ENCODE measurements at places on chromosomes 6 and 20.

DNA sequence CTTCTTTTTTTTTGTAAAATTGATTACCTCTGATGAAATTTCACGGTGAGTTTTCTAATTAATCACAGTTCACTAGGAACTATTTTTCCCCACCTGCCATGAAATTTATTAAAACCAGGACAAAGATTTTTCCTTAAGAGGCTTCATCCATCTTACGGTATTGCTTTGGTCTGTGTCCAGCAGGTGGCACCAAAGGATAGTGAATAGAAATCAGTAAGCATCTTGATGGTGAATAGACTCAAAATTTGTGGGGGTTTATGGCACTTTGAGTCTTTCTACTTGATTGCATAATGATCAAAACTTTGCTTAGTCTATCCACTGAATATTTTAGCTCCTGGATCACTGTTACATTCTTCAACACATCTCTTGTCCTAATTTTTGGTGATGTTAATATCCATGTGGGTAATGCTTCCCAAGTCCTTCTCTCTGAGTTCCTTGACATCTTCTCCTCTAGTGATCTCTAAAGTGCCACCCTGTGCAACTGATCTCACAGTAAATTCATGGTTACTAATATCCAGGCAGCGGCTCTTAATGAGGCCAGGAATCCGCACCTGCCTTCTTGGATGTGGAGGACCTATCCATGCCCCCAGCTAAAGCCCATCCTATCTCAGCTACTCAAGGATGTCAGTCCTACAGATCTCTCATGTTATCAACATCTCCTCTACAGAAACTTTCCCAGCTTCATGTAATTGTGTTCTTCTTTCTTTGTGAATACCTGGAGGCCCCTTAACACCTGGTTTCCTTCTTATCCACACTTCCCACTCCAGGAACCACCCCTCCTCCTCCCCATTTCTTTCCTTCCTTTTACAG is 54.5 kb downstream of the STMND1 start:
- DNase-seq, result peak; percentile 65

GRCh38 chr20:1309439-1309847 is 19.5 kb downstream of the SDCBP2 start:
- no peak for DNase-seq

DNA sequence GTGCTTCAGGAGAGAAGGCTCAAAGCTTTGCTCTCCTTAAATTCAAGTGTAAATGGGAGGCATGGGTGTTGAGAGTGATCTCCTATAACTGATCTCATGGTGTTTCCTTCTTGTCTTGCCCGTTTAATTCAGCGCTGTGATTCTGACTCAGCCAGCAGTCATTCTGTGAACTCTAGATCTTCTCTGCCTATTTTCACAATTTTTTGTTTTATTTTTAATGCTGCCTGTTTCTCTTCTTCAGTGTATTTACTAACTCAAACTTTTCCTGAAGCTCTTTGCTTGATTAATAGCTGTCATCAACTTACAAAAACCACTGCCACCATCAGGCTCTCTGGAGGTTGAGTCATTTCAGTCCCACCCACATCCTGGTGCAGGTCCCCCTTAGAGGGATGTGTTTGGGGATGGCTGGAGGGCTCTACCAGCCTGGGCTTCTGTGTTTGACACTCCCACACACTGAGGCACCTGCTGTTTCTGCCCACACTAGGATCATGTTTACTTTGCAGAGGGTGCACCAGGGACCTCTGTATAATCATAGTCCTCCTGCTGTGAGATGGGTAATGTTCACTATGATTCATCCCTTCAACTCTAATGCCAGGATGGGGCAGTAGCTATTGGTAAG is 94.0 kb downstream of the SHLD1 start:
- peak; percentile 40 for DNase-seq

GRCh38 chr20:54062812-54063280 is 7.5 kb downstream of the BCAS1 start:
- DNase-seq, result no peak

GRCh38 chr6:15132854-15133670 is 112.8 kb upstream of the JARID2 start:
- no peak for DNase-seq

- DNase-seq, result no peak
These were observed 910 bp upstream of the PCSK2 start for GRCh38 chr20:17225851-17226409.

DNA sequence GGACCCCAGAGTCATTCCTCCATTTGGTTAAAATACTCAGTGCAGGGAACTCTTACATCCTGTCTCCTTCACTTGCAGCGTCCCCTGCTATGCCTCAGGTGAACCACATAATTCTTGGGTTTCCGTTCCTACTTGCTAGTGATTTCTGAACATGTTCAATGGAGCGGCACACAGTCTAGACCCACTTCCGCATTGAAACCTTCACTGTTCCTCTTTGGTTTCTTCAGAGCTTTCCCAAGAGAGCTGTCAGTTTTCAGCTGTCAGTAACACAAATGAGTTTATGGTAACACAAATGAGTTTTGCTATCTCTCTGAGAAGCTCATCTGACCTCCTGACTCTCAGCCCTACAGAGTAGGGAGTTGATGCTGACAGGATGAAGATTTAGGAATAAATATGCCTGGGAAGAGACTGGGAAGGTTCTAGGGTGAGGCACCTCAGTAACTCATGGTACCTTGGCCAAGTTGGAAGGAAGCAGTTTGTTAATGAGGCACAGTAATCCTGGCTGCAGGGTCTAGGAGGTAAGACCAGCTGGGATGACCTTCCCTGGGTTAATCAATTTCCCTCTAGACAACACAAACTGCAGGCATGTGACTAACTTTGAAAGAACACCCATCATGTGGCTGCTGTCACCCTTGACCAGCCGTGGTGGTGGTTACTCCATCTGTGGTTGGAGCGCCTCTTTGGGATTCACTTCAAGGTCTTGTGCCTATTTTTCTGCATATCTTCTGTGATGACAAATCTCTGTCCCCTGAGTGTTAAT is 5.4 kb downstream of the SYS1 start:
- peak; percentile 13 for DNase-seq

DNA sequence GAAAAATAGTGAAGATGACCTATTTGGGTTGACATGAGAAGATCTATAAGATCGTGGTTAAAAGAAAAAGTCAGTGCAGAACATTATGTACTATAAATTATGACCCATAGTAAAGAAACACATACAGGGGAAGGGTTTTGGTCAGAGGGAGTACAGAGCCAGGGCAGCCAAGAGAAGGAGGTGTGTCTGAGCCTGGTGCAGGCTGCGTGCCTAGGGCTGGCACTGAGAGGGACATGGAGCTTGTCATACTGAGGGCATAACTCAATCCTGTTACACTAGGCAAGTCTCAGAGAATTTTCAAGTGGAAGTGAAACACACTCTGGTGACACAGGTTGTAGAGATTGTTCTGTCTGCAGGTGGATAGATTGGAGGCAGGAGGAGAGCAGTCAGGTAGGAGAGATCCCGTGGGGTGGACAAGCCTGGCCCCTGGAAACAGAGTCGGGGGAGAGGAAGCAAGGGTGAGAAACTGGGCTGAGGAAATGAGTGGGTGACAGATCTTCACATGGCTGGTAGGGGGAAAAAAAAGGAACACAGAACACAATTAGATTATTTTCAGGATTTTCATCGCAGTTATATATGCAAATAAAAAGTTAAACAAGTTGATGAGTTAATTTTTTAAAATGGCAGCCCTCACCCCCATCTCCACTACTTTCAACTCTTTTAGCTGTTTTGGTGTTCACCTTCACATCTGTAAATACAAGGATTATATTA is 18.5 kb upstream of the RNF39 start:
- DNase-seq, result no peak

DNA sequence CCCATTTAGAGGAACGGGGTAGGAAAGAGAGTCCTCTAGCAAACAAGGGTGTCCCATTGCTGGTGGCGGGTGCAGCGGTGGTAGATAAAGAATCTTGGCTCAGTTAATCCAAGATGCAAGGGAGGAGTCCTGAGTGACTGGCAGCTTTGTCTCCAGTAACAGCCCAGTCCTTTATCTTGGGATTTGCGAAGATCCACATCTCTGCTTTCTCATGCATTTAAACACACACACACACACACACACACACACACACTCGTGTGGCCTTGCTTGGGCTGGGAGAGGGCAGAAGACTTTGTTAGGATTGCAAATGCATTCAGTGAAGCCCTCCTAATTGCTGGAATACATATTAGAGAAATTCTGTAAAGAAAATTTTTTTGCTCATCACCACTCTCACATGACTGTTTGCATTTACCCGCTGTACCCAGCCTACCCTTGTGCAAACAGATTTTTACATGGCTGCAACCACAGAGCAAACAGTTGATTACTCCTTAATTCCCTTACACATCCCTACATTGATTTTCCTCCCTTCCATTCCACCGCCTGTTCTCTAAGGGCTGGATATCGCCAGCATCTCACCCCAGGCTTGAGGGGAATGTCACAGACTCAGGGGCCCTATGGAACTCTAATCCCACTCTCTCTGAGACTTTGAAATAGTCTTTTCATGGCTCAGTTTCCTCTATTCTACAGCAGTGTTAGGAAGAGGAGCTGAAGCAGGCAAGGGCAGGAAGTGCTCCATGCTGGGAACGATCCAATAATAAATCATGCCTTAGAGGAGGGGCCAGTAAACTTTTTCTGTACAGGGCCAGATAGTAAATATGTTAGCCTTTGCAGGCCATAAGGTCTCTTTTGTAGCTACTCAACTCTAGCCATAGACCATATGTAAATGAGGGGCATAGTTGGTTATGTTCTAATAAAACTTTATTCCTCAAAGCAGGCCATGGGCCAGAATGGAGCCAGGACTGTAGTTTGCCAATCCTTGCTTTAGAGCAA is 3.5 kb downstream of the C6orf132 start:
- no peak for DNase-seq

- no peak for DNase-seq
These were observed 48.1 kb upstream of the CTAGE9 start for GRCh38 chr6:131758920-131759319.

DNA sequence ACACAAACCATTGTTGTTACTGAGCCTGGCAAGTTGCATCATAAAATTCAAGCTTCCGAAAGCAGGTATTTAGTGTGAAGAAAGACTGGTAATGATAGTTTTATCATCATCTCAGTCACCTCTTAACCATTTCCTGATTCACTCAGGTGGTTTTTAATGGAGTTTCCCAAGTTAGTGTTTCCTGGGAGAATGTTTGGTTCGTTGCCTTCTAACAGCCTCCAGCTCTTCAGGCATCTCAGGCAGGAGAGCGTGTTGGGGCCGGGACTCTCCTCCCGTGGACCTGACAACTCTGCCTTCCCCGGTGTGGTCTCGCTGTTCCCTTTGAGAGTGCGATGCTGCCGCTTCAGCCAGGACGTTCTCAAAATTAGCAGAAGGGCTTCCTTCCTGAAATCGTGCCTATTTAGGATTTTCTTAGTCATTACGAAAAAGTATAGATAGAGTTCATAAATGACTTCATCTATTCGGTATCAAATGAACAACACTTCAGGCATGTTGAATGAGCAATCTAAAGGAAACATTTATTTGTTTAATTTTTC is 105.0 kb upstream of the QKI start:
- DNase-seq, result no peak

GRCh38 chr6:157779705-157780604 is 43.1 kb upstream of the SNX9 start:
- no peak for DNase-seq

- no peak for DNase-seq
These were observed 30.7 kb downstream of the TUBB2B start for GRCh38 chr6:3196770-3197169.

DNA sequence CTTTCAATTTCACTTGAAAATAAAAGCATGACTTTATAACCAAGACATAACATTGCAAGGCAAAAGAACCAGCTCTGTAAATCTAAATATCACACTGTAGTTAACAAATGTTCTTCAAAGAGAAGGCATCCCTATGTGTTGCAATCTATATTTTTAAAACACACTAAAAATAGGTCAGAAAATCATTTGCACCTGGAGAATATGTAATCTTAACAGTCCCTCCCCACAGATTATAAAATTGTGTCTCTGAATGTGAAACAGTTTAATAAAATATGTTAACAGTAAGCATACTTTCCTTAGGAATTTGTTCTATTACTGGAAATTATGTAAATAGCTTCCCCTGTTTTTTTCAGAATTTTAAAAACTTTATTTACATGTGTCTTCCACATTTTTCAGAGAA is 351.9 kb downstream of the COL12A1 start:
- no peak for DNase-seq

DNA sequence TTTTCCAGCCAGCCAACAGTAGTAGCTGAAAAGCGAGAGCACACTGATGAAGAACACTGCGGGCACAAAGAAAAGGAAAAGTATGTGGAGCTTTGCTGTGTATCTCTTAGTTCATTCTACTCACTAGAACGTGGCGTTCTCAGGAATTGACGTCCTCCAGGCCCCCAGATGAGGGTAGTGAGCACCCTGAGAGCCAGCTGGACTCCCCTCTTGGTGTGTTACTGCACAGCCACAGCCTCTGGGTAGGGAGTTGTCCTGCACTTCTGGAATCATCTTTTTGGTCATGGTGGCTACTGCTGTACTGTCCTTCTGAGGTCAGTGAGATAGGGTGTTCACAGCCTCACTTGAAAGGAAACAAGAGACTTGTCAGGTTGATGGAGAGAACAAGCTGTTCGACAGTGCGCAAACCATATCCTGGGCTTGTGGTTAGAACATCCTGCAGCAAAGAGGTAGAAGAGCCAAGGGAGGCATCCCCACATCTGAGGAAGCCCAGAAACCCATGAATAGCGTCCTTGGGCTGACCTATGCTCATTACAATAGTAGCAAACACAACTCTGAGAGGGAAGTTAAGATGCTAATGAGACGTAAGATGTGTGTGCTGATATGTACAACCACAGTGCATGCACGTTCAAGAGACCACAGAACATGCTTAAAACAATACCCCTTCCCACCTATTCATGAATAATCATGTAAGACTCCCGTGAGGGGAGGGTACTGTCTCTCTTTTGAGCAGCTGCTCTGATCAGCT is 14.6 kb upstream of the HLA-F start:
- peak; percentile 70 for DNase-seq

DNA sequence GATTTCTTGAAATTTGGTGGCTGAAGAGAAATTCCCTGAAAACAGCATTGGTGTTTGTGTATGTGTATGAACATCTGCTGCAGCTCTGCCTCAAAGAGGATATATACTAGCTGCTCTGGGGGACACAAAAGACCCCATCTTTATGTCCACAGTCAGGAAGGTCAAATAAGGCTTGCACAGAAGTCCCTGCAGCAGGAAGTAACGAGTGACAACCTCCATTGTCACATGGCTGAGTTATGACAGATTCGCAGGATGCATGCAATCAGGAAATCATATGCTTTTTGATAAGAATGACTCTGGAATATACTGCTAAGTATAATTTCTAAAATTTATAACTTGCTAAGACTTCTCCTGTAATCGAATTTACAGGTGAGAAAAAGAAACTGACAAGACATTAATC is 225.9 kb upstream of the CST7 start:
- DNase-seq, result no peak
